ENCODE measurements at places on chromosomes 1 and 21.

- no peak for DNase-seq
Measured at GRCh38 chr1:180158149-180159147, 3.8 kb downstream of the QSOX1 start.

- no peak for DNase-seq
Measured at GRCh38 chr1:248790456-248790855, 34.9 kb upstream of the LYPD8 start.

DNA sequence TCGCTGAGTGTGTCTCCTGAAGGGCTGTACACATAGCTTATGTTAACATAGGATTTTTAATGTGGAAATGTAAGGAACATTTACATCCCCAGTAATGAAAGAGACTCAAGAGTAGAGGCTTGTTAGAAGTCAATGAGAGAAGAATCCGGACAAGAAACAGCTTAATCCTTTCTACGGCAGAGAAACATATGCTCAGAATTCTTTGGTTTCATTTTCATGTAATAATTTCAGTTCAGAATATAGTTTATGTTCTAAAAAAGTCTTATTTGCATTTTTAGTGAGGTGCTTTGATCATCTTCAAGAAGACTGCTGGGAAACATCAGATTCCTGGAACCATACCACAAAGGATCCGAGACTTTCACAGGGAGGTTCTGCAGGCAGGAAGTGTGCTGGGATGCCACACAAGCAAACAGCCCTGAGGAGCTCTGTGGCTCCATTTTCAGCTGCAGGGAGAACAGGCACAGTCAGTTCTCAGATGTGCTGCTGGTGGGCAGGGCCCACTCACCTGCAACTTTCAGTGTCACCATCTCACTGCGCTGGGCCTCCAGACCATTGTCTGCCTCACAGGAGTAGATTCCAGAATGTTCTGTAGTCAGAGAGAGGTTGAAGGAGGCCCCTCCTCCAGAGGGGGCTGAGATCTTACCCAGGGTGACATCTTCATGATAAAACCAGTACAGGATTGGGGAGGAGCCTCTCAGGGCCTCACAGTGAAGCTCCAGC lies 28.4 kb downstream of the FCRL5 start:
- no peak for DNase-seq

DNA sequence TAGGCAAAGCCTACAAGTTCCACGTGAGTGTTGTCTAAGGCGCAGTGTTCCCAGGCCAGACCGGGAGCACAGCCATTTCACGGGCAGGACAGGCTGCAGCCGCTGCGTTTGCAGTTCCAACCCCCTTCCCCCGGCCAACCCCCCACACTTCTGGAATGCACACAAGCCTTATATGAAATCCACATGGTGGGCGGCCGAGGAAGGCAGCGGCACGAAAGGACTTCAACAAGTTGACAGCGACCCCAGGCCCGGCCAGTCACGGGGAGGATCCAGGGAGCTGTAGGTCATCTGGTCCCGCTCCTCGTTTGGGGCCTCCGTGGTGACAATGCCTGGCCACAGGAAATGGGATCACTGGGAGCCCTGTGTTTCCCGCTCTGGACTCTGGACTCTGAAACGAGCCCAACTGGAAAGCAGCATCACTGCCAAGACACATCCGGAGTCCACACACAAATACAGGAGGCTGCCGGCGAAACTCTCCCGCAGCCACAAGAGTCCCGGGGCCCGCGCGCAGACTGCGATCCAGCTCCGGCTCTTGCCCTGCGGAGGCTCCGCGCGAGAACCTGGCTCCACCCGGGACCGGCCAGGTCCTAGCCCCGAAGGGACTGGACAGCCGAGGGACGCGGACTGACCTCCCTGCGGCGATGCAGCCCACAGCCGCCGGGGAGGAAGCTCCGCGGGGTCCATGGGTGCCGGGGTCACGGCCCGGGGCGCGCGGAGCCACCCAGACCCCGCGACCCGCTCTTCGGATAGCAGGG lies 794 bp downstream of the NID1 start:
- no peak for DNase-seq
